Lung (tissue), 17 donors: ENCODE measurements at places on chromosomes 11 and 22. TPM values are rescaled to one million over a fixed set of nuclear protein-coding genes. Genes with fewer than 3 reads are reported as not detected.

DNA sequence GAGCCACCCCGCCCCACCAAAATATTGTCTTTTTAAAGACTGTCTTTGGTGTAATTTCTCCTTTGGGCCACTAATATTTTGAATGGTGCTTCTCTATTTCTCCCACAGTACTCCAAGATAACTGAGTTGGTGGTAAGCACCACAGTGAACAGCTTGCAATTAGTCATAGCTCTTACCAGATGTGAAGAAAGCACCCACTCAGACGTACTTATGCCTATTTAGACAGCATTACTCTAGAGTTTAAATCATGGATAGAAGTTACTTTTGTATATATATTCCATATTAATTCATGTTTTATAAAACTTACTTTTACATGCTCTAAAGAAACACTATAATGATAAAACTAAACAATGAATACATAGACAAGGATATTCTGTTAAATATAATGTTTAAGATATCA is 12.7 kb downstream of the ANO3 start:
- no peaks in the 10 kb centered on the region for H3K36me3 ChIP-seq
- H3K4me1 ChIP-seq = no peaks in the 10 kb centered on the region
- no peak overlapping the region for H3K4me3 ChIP-seq

DNA sequence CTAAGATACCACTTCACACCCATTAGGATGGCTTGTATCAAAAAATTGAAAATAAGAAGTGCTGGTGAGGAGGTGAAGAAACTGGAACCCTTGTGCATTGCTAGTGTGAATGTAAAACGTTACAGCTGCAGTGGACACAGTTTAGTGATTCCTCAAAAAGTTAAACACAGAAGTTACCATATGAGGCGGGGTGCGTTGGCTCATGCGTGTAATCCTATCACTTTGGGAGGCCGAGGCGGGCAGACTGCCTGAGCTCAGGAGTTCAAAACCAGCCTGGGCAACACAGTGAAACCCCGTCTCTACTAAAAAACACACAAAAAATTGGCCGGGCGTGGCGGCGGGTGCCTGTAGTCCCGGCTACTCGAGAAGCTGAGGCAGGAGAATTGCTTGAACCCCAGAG is 43.5 kb downstream of the SGSM3 start:
- H3K36me3 ChIP-seq = no peaks in the 10 kb centered on the region
- DNase-seq = no peak
- no peak overlapping the region for H3K27ac ChIP-seq
- no peak overlapping the region for H3K4me3 ChIP-seq
- peaks cover 21% of the 10 kb centered on the region for H3K4me1 ChIP-seq

Gene CREB3L1
- 16.8 TPM for total RNA-seq

GRCh38 chr11:121337740-121338272 is 45.2 kb downstream of the SC5D start:
- peak; percentile 86 for DNase-seq
- H3K27ac ChIP-seq = peak overlapping the region; percentile 30
- no peak overlapping the region for H3K4me3 ChIP-seq
- peaks cover 14% of the 10 kb centered on the region for H3K4me1 ChIP-seq
- no peaks in the 10 kb centered on the region for H3K36me3 ChIP-seq

DNA sequence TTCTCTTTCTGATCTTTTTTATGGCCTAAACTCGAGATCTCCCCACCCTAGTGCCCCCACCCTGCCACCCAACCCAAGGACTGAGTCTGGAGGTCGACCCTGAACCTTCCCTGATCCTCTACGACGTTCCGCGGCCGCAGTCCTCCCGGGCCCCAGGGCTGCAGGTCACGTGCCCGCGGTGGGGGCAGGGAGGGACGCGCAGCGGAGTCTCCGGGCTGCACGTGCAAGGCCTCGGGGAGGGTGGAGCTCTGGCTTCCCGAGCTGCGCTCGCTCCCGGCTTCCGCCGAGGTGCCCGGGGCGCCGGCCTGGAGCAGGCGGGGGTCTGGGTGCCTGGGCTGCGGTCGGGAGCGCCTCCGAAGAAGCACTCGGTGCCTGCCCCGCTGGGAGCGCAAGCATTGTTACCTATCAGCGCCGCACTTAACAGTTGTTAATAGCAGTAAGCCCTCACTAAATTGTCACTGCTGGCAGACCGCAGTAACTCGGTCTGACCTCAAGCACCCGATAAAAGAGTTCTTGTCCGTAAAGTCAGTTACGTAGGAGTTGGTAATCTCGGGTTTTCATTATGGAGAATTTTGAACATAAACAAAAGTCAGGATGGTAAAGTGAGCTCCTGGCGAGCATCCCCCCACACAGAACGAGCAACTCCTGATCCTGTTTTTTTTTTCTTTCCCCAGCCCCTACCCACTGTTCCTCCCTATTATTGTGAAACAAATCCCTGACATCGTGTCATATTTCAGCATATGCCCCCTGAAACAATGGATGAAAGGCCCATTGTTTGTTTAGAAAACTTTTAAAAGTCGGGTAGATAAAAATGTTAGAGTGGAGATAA is 69.7 kb upstream of the EP300 start:
- no peaks in the 10 kb centered on the region for H3K4me1 ChIP-seq
- no peaks in the 10 kb centered on the region for H3K36me3 ChIP-seq
- H3K4me3 ChIP-seq = peak overlapping the region; percentile 68
- no peaks in the 10 kb centered on the region for H3K27me3 ChIP-seq
- peak overlapping the region; percentile 98 for H3K27ac ChIP-seq

DNA sequence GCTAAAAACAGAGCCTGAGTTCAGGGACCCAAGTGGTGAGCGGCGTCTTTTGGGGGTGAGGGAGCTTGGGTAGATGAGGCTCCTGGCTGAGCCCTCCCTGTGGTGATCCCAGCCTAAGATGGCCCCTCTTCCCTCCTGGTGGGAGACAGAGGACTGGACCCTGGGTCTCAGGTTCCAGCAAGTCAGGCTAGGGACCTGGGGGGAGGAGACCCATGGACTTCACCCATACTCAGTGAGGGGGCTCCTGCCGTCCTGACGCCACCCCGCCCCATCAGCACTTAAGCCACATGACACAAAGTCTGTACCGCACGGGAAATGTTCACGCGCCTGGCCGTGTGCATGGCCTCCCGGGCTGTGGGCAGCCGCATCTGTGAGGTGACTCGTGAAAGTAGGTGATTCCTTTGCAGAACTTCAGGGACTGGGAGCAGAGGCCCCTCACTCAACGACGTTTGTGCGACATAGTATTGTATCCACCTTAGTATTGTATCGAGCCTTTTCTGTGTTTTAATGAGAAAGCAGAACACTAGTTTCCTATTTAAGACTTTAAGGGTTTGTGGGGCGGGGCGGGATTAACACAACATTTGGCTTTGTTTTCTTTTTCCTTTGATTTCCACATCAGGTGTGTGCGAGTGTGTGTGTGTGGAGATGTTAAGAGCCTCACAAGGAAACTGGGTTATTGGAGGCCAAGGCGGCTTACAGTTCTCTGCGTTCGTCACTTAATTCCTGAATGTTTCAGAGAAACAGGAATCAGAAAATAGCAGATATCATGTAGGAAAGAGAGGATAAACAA is 18.4 kb upstream of the TMEM191C start:
- H3K36me3 ChIP-seq = peaks cover 29% of the 10 kb centered on the region
- H3K27me3 ChIP-seq = no peaks in the 10 kb centered on the region
- no peak overlapping the region for H3K4me3 ChIP-seq
- H3K4me1 ChIP-seq = peaks cover 10% of the 10 kb centered on the region

DNA sequence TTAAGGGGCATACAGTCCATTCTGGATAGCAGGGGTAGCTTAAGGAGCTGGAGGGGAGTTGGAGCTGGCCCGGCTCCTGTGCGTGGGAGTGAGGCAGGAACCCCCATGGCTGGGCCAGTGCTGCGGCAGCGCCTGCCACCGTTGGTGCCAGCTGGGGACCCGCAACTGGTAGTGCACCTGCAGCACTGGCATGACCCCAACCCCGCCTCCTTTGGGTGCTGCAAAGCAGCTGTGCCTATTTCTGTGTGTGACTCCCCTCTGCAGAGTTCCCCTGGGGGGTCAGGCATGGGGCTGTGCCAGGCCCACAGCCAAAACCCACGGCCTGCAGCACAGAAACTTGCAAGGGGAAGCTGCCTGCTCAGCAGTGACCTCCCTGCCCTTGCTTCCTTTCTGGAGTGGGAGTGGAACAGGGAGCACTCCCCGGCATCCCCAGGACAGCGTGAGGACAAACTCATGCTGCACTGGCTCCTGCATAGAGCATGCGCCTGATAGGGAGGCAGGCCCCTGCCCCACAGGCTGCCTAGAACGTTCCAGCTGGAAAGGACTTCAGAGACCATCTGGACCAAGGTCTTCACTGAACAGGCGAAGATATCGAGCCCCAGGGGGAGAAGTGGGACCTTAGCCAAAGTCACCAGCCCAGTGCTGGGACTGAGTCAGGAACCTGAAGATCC is 26.2 kb upstream of the RAB1B start:
- no peak for DNase-seq
- no peaks in the 10 kb centered on the region for H3K27me3 ChIP-seq
- H3K4me3 ChIP-seq = no peak overlapping the region
- no peak overlapping the region for H3K27ac ChIP-seq
- H3K4me1 ChIP-seq = no peaks in the 10 kb centered on the region
- H3K36me3 ChIP-seq = peaks cover 18% of the 10 kb centered on the region

Gene ARHGAP8
- total RNA-seq = 12.1 TPM

- no peaks in the 10 kb centered on the region for H3K4me1 ChIP-seq
- peaks cover 4% of the 10 kb centered on the region for H3K36me3 ChIP-seq
- no peaks in the 10 kb centered on the region for H3K27me3 ChIP-seq
Measured at GRCh38 chr11:114256176-114256966, 39.8 kb upstream of the NNMT start.

Gene CD3G
- total RNA-seq = 2.7 TPM

Gene FXYD2
- total RNA-seq = 6.9 TPM

DNA sequence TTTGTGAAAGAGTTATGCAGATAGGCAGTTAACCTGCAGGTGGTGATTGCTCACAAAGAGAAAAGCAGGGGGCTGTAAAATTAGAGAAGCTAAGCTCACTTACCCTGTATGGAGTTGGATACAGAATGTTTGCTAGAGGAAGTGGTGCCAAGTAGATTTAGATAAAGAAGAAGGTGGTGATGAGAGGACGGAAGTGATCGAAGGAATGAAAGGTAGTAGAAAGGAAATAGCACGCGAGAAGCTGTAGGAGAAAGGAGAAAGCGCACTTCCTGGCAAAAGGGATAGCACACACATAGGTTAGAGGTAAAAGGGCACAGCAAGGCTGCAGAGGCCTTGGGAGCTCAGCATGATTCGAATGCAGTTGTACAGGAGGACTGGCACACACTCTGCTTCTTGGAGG is 87.3 kb upstream of the CTSC start:
- DNase-seq = no peak
- H3K27me3 ChIP-seq = no peaks in the 10 kb centered on the region
- no peaks in the 10 kb centered on the region for H3K36me3 ChIP-seq
- peaks cover 4% of the 10 kb centered on the region for H3K4me1 ChIP-seq

GRCh38 chr11:83317757-83318690 is 31.9 kb upstream of the CCDC90B start:
- no peak overlapping the region for H3K4me3 ChIP-seq
- H3K4me1 ChIP-seq = no peaks in the 10 kb centered on the region
- H3K36me3 ChIP-seq = no peaks in the 10 kb centered on the region
- H3K27me3 ChIP-seq = no peaks in the 10 kb centered on the region
- H3K27ac ChIP-seq = no peak overlapping the region
- DNase-seq = no peak

Gene OR10D3
- total RNA-seq = not detected

- no peaks in the 10 kb centered on the region for H3K27me3 ChIP-seq
- H3K4me3 ChIP-seq = no peak overlapping the region
- H3K4me1 ChIP-seq = no peaks in the 10 kb centered on the region
- no peaks in the 10 kb centered on the region for H3K36me3 ChIP-seq
- DNase-seq = no peak
- H3K27ac ChIP-seq = no peak overlapping the region
Measured at GRCh38 chr11:85822814-85823213, 11.9 kb upstream of the SYTL2 start.

Gene PRAME
- total RNA-seq = not detected

DNA sequence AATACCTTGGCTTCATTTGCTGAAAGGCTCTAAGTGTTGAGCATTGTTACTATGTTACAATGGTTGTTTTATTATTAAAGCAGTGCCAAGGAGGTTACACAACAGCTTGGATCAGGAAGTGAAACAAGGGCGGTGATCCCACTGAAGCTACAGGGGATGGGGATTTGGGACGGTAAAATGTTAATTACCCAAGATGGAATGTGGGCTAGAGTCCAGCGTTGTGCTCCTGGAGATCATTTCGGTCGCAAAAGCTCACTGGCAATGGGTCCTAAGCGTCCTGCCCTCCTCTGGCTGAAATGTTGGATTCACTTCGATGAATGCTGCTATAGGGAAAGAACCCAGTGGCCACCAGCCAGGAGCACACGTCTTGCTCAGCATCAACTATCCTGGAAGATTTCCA is 48.3 kb downstream of the FAM83F start:
- H3K27me3 ChIP-seq = peaks cover 4% of the 10 kb centered on the region
- peak; percentile 96 for DNase-seq
- H3K4me3 ChIP-seq = no peak overlapping the region

Gene OR10W1
- 0.34 TPM for total RNA-seq

GRCh38 chr11:19868281-19868821 is 155.7 kb downstream of the NAV2 start:
- H3K27me3 ChIP-seq = no peaks in the 10 kb centered on the region
- no peak for DNase-seq
- H3K27ac ChIP-seq = peak overlapping the region; percentile 37
